ENCODE measurements at places on chromosomes 13 and 19.
A peak's percentile ranks its signal among the peaks of the same experiment; 100 is the strongest.

- no peak overlapping the region for H3K4me3 ChIP-seq
- H3K36me3 ChIP-seq = no peaks in the 10 kb centered on the region
- peaks cover 4% of the 10 kb centered on the region for H3K4me1 ChIP-seq
- no peaks in the 10 kb centered on the region for H3K27me3 ChIP-seq
Measured at GRCh38 chr19:51084505-51084904, 1.8 kb upstream of the KLK14 start.

- H3K36me3 ChIP-seq = no peaks in the 10 kb centered on the region
- no peaks in the 10 kb centered on the region for H3K4me1 ChIP-seq
- no peak for DNase-seq
- no peak overlapping the region for H3K27ac ChIP-seq
- H3K27me3 ChIP-seq = no peaks in the 10 kb centered on the region
- H3K4me3 ChIP-seq = no peak overlapping the region
Measured at GRCh38 chr13:35818633-35819067, 312.5 kb downstream of the DCLK1 start.

DNA sequence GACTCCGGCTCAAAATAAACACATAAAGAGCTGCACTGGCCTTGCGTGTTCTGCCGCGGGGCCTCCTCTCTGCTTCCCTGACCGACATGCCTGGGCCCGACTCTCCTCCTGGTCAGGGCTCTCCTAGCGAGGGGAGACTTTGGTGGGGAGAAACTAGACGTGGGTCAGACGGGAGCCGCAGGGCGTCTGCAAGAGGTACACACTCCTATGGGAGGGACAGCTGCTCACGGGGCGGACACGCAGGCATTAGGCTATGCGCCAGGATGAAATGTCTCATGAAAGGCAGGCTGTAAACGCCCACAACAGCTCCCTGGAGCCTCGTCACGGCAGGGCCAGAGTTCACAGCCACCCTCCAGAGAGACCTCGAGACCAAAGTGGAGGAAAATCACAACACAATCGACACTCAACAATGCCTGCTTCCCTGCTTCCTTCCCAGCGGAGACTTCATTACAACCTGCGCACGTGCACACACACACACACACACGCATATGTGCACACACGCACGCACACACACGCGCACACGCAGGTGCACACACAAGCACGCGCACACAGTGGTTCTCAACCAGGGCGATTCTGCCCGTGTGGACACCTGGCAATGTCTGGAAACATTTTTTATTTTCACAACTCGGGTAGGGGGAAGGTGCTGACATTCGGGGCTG is 5.8 kb downstream of the SLC39A3 start:
- H3K27ac ChIP-seq = no peak overlapping the region
- H3K4me1 ChIP-seq = peaks cover 8% of the 10 kb centered on the region
- no peaks in the 10 kb centered on the region for H3K27me3 ChIP-seq
- no peak for DNase-seq
- H3K36me3 ChIP-seq = peaks cover 11% of the 10 kb centered on the region

GRCh38 chr13:107964395-107964794 is 250.9 kb downstream of the LIG4 start:
- no peaks in the 10 kb centered on the region for H3K4me1 ChIP-seq
- no peaks in the 10 kb centered on the region for H3K27me3 ChIP-seq
- no peak for DNase-seq
- no peak overlapping the region for H3K27ac ChIP-seq
- no peaks in the 10 kb centered on the region for H3K36me3 ChIP-seq

DNA sequence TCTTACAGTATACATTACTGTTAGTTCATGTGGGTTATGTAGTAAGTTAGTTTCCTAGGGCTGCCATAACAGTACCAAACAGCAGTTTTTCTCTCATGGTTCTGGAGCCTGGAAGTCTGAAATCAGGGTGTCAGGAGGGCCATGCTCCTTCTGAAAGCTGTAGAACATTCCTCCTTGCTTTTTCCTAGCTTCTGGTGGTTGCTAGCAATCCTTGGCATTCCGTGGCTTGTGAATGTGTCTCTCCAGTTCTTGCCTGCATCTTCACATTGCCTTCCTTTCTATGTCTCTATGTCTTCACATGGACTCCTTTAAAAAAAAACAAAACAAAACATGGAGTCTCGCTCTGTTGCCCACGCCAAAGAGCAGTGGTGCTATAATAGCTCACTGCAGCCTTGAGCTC is 95.4 kb downstream of the WDFY2 start:
- peaks cover 33% of the 10 kb centered on the region for H3K4me1 ChIP-seq
- H3K36me3 ChIP-seq = peaks cover 11% of the 10 kb centered on the region
- no peak overlapping the region for H3K27ac ChIP-seq
- H3K27me3 ChIP-seq = no peaks in the 10 kb centered on the region
- no peak for DNase-seq

DNA sequence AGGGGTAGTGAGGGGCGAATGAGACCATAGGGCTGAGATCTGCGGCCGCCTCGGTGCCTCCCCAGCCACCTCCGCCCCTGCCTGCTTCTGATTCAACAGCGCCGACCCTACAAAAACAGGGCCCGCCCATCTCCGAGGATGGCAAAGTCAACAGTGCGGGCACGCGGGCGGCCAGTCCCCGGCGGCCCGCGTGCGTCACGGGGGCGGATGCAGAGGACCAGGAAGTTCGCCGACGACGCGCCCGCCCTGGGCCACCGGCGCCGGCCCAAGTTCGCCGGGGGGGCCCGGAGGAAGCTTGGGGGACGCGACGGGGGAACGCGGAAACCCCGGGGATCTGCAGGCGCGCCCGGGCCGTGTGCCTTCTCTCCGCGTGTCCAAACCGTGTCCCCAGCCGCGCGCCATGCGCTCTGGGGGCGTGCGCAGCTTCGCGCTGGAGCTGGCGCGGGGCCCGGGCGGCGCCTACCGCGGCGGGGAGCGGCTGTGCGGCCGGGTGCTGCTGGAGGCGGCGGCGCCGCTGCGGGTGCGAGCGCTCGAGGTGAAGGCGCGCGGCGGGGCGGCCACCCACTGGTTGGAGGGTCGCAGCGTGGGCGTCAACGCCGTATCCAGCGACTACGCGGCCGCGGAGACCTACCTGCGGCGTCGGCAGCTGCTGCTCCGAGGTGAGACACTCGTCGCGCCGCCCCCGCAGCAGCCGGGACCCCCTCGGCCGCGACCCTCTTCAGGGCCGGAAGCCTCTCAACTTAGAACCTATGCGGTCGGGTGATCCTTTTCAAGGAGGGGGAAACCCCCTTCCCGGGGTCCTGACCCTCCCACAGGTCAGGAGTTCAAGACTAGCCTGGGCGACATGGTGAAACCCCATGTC is 6.8 kb upstream of the ARRDC2 start:
- peak overlapping the region; percentile 52 for H3K27ac ChIP-seq
- peaks cover 7% of the 10 kb centered on the region for H3K4me1 ChIP-seq
- no peak for DNase-seq
- no peaks in the 10 kb centered on the region for H3K36me3 ChIP-seq
- peak overlapping the region; percentile 65 for H3K4me3 ChIP-seq

DNA sequence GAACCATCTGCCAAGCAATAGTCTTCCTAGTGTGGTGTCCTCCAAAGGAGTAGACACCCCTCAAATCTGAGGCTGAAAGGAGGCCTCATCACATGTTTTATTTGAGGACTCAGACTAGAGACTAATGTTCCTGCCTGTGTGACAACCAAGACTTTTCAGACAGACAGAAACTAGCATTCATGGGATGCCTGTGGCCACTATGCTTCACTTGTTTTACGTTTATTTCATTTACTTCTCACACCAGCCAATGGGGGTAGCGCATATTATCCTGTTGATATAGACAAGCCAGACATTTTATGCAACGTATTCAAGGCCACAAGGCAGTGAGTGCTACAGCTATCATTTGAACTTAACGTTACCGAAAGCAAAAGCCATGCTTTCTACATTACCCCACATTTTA is 391.7 kb upstream of the HTR2A start:
- H3K4me1 ChIP-seq = no peaks in the 10 kb centered on the region
- no peaks in the 10 kb centered on the region for H3K27me3 ChIP-seq
- no peak for DNase-seq

- H3K4me3 ChIP-seq = no peak overlapping the region
- no peaks in the 10 kb centered on the region for H3K36me3 ChIP-seq
- H3K27ac ChIP-seq = no peak overlapping the region
- H3K4me1 ChIP-seq = no peaks in the 10 kb centered on the region
- DNase-seq = no peak
Measured at GRCh38 chr13:78689011-78689410, 30.1 kb upstream of the OBI1 start.

DNA sequence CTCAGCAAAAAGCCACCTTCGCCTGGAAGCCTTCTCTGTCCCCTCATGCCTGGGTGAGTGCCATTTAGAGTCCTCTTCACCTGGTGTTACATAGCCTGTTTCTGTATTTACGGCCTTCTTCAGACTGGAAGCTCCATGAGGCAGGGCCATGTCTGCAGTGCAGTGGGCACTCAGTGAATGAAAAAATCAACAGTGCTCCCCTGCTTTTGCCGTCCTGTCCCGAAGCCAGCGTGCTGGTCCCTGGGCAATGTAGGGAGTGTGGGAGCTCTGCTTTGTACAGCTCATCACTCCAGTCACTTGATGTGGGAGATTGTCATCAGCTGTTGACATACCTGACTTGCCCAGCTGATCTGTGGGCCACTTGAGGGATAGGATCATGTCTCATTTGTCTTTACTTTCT is 129.0 kb upstream of the TSHZ3 start:
- H3K4me3 ChIP-seq = no peak overlapping the region
- no peaks in the 10 kb centered on the region for H3K27me3 ChIP-seq
- no peaks in the 10 kb centered on the region for H3K36me3 ChIP-seq
- no peaks in the 10 kb centered on the region for H3K4me1 ChIP-seq
- H3K27ac ChIP-seq = no peak overlapping the region

- no peak for DNase-seq
- no peak overlapping the region for H3K27ac ChIP-seq
- no peaks in the 10 kb centered on the region for H3K27me3 ChIP-seq
- H3K4me1 ChIP-seq = no peaks in the 10 kb centered on the region
- no peaks in the 10 kb centered on the region for H3K36me3 ChIP-seq
Measured at GRCh38 chr13:83633746-83634145, 248.5 kb downstream of the SLITRK1 start.

DNA sequence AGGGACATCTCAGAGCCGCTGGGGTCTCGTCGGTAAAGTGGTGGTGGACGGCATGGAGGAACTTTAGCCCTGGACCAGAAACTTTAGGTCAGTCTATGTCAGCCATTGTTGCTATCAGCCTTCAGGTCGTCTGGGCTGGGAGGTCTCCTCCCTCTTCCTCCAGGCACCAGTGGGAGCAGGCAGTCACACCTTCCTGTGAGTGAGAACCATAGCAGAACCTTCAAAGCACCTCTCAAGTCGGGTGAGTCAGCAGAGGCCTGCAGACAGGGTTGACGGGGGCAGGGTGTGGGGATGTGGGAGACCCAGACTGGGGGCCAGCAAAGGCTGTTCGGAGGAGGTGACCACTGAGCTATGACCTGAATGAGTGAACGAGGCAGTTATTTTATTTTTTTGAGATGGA is 15.4 kb upstream of the SBNO2 start:
- no peaks in the 10 kb centered on the region for H3K27me3 ChIP-seq
- H3K36me3 ChIP-seq = no peaks in the 10 kb centered on the region
- H3K4me1 ChIP-seq = peaks cover 7% of the 10 kb centered on the region
- H3K27ac ChIP-seq = no peak overlapping the region
- DNase-seq = no peak
- H3K4me3 ChIP-seq = no peak overlapping the region

- H3K27ac ChIP-seq = no peak overlapping the region
- DNase-seq = no peak
- no peaks in the 10 kb centered on the region for H3K36me3 ChIP-seq
- no peak overlapping the region for H3K4me3 ChIP-seq
Measured at GRCh38 chr13:51175021-51175420, 47.2 kb upstream of the FAM124A start.

DNA sequence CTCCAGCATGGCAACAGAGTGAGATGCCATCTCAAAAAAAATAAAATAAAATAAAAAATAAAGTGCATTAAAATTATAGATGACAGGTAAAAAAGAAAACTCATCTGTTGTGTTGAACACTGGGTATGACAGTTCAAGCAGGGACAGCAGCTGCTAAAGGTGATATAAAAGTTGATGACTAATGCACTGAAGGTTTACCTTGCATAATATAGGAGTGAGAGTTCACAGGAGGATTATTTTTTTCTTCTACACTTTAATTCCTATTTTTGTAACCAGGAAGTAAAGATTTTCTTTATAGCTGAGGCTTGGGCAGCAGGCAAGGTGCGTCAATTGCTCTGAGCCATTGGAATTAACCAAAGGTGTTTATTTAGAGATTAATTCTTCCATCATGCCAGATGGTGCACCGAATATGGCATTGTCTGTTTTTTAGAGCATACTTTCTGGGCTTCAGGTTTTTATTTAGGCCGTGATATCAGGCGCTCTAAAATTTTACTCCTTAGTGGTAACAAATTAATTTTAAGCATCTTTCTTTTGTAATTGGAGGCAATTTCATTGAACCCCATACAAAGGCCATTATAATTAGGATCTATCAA is 337.0 kb upstream of the SLC10A2 start:
- no peak for DNase-seq
- no peak overlapping the region for H3K27ac ChIP-seq
- no peaks in the 10 kb centered on the region for H3K36me3 ChIP-seq
- no peaks in the 10 kb centered on the region for H3K27me3 ChIP-seq
- no peaks in the 10 kb centered on the region for H3K4me1 ChIP-seq

All from keratinocyte (primary cell).